ENCODE measurements at places on chromosomes 13 and 19.
A peak's percentile ranks its signal among the peaks of the same experiment; 100 is the strongest.

GRCh38 chr19:57914531-57914930 is 1.9 kb downstream of the ZNF417 start:
- no peak for DNase-seq

DNA sequence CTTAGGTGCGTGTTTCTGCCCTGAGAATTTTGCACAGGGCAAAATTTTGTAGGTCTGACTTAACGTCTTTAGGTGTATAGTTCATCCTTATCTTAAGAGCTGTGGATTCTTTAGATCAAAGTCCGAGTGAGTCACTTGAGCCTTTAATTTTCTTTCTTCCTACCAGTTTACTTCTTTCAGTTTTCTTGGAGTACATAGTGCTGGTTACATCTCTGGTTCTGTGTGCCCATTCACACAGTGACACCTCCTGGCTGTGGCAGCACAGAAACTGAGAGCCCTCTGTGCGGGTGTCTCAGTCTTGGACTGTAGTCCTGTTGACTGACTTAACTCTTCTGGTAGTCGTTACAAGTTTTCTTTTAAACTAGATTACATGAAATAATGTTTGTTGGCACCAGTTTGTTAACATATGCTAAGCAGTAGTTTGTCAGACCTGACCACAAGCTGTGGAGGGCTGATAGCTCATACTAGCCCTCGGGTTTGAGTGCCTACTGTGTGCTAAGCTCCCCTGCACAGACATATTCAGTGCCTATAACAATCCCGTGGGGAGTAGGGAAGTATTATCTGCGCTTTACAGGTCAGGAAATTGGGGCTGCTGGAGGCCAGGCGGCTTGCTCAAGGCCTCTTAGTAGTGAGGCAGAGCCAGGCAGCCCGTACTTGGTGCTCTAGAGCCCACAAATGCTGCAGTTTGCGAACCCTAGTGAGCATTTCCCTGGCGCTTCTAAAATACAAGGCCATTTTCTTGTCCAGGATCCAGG is 1.6 kb downstream of the GATAD2A start:
- peak; percentile 63 for DNase-seq

GRCh38 chr13:41643507-41643906 is 186.2 kb downstream of the RGCC start:
- no peak for DNase-seq

DNA sequence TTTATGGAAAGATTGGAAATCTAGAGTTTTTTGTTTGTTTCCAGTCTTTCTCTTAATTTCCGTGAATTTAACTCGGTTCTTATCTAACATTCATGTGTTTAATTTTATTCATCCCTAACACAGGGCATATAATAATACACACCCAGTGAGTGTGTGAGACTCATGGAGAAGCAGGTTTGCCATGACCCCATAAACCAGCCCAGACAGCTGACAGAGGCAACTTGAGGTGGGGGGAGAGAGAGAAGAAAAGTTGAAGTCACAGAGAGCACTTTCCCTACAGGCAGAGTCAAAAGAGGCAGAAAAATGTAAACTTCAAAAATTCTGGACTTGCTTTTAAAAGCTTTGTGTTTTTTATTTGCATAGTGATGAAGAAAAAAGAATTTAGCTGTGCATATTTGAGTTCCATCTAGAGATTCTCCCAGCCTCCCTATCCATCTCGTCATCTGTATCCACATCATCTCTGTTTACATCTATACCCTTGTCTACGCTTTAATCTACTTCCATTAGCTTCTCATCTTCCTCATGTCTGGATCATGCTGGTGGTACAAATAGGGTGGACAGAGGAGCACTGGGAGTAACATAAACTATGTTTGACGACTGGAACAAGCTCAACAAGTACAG is 60.2 kb downstream of the THSD1 start:
- no peak for DNase-seq

- DNase-seq, result no peak
Measured at GRCh38 chr13:24631922-24632321, 48.3 kb upstream of the ATP12A start.

GRCh38 chr13:100517728-100518127 is 70.9 kb downstream of the GGACT start:
- no peak for DNase-seq
